ENCODE measurements at places on chromosomes 2 and 18.

- no peak for DNase-seq
Observed at GRCh38 chr2:169895294-169895985, 68.2 kb downstream of the UBR3 start.

DNA sequence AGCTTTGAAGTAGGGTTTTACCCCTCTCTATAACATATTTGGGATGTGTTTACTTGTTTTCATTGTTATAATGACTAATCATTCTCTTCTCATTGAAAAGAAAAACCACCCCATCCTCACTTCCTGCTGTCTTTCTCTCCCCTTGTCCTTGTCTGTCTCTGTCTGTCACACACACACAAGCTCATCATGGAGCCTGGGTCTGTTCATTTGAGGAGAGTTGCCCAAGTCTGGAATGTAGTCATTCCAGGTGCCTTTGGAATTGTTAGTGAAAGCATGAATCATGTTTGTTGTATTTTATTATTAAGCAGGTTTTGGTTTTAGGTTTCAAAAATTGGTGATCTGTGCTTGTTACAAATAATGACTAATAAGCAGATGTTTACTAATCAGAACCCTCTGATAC, 133.5 kb upstream of the IL1R2 start:
- DNase-seq: no peak

- DNase-seq: peak; percentile 1
Observed at GRCh38 chr2:109663721-109664120, 49.6 kb downstream of the SOWAHC start.

DNA sequence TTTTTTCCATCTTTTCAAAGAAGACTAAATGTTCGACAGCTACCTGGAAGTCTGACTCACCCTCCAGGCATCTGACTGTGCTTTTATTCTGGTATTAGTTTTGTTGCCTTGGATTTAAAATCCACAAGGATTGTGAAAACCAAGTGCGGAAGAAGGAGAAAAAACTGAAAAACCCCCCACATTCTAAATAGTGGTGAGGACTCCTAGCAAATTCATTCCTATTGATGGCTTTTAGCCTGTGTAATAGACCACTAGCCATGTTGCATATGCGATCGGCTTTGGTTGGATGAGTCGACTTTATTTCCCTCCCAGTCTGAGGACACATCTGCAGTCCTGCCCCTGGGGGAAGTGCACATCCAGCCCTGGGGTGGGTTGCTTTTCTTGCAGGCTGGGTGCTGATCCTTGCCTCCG, 16.9 kb downstream of the LDLRAD4 start:
- DNase-seq: no peak

DNA sequence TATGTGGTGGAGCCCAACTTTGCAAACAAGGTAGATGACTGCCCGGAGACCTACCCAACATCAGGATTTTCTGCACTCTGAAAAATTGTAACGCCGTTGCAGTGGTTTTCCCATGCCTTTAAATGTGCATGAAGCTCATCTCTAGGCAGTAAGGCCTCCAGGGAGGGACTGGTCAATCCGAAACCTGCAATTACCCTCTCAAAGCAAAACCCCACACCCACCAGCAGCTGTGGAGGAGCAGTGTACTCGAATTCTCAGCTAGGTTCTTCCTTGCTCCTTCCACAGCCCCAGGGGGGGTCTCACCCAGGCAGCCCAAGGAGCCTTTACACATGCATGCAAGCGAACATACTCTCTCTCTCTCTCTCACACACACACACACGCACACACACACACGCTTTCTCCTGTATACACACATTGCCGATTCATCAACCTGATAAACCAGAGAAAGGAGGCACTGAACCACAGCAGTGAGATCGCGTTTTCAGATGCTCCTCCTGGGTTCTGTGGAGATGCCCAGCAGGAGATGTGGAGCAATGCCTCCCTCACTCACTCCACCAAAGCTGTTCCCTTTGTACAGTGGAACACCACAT, 109.2 kb downstream of the VIT start:
- no peak for DNase-seq

DNA sequence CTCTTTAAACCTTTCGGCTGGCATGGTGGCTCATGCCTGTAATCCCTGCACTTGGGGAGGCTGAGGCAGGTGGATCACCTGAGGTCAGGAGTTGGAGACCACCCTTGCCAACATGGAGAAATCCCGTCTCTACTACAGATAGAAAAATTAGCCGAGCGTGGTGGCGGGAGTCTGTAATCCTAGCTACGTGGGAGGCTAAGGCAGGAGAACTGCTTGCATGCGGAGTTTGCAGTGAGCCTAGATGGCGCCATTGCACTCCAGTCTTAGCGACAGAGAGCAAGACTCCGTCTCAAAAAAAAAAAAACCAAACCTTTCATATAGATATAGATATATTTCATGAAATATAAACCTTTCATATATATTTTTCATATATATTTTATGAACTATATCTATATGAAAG, 864.7 kb downstream of the TRIB2 start:
- DNase-seq: no peak

GRCh38 chr18:7454429-7454828, 112.7 kb upstream of the PTPRM start:
- DNase-seq: no peak

- no peak for DNase-seq
Observed at GRCh38 chr2:126823951-126824350, 74.7 kb upstream of the TEX51 start.
